WERI-Rb-1 (cell line): ENCODE measurements at places on chromosomes 6 and 20.

DNA sequence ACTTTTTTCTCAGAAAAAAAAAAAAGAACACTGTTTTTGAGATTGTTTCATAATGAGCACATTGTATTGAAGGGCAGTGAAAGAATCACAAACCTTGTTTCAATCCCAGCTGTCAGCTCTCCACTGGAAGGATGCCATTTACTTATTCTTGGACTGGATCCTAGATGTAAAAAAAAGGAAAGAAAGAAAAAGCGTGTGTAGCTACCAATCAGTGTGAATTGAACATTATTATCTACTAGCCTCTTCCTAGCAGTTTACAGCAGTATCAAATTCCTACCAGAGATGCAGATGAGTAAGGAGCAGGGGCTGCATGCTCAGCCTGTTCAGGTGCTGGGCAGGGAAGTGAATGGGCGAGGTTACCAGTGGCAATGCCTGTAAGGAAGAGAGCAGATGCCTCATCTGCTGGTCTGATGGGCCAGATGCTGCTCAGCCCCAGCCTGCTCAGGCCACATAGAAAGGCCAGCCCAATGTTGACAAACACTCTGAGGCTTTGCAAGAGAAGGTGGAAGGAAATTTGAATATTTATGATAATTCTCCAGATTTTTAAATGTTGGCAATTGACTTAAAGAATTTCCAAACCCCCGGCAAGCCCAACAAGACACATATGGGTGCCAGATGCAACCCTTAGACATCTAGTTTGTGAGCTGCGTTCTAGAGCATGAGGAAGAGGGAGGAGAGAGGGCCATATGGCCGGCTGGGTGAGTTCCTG, 189.5 kb downstream of the IBTK start:
- DNase-seq = no peak

- peak; percentile 40 for DNase-seq
Measured at GRCh38 chr6:133837801-133838349, 51.0 kb upstream of the TCF21 start.

DNA sequence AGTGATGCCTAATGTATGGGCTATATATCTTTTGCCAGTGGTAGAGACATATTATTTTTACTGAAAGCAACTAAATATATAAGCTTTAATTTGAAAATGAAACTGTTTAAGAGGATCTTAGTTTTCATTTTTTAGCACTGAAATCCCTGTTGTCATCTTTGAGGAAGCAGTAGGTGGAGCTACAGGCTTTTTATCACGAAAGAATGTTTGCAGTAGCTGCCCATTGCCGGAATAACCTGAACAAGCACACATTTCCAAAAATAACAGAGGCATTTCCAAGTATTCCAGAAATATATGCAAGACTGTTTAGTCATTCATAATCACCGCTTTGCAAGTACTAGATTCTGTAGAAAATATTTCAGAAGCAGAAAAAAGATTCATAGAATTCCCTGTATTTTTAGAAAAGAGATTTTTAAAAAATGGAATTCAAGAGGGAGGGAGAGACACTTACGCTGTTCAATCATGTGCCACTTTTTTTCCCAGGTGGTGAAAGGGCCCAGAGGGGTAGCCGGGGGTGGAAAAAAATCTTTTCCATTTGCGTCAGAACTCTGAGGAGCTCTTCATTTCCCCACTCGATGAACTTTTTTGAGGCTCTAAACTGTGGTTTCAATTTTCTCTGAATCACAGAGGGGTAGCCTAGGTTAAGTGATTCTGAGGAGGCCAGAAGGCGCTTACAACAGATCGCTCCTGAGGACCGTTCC, 142.5 kb upstream of the FERMT1 start:
- no peak for DNase-seq

- DNase-seq = no peak
Measured at GRCh38 chr6:127980996-127981395, 80.1 kb upstream of the THEMIS start.

DNA sequence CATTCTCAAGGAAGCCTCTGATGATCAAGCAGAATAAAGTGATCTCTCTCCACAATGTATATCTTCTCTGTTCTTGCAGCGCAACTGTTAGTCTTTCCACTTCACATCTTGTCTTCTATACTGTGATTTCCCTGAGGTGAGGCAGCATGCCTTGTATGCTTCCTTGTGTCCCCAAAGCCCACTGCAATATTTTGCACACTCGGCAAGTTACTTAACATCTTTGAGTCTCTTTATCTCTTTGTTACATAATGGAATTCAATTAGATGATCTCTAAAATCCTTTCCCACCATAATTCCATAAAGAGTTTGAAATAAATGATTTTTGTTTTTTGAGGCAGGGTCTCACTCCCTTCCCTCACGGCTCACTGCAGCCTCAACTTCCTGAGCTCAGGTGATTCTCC, 40.4 kb upstream of the ALDH8A1 start:
- DNase-seq = no peak

DNA sequence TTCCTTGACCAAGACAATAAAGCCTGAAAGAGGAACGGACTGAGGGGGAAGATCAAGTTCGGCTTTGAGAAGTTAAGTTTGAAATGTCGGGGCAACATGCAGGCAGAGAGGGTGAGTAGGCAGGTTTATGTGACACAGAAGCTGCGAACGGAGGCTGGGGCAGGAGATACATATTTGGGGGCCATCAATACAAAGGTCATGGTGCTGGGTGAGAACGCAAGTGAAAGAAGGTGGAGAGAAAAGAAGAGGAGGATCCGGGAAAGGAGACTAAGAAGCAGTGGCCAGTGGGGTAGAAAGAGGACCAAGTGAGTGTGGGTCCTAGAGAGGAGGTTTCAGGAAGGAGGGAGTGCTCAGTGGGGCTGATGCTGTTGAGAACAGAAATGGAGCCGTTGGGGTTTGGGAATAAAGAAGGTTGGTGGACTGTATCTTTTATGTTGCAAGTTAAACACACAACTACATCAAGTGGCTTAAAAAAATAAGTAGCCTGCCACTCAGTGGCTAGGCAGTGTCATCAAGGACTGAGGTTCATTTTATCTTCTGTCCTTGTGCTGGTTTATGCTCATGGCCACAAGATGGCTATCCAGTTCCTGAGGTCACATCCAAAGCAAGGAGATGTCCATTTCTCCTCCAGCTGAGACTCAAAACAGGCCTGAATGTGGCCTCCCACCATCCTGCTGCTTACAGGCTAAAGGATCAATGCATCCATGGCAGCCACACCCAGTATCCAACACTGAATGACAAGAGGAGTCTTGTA, 1.7 kb upstream of the BLCAP start:
- no peak for DNase-seq

DNA sequence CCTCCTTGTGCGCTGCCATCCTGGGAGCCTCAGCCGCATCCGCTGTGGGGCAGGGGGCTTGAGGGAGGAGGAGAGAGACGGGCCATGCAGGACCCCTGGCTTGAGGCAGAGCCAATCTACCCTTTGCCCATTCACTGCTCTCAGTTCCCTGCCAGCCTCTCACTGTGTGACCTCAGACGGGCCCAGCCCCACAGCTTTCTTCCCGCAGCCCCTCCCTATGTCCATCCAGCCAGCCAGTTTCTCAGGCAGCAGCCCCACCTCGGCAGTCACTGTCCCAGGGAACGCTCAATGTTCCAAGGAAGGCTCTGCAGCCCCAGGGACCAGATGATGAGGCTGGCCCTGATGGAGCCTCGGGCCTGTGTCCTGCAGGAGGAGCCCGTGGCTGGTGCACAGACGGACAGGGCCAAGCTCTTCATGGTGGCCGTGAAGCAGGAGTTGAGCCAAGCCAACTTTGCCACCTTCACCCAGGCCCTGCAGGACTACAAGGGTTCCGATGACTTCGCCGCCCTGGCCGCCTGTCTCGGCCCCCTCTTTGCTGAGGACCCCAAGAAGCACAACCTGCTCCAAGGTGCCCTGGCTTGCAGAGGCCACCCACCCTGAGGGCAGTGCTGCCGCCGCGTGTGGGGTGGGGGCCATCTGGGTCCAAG, 3.9 kb upstream of the TNFRSF6B start:
- DNase-seq = no peak

- DNase-seq = no peak
Measured at GRCh38 chr6:19892260-19892659, 55.1 kb downstream of the ID4 start.

DNA sequence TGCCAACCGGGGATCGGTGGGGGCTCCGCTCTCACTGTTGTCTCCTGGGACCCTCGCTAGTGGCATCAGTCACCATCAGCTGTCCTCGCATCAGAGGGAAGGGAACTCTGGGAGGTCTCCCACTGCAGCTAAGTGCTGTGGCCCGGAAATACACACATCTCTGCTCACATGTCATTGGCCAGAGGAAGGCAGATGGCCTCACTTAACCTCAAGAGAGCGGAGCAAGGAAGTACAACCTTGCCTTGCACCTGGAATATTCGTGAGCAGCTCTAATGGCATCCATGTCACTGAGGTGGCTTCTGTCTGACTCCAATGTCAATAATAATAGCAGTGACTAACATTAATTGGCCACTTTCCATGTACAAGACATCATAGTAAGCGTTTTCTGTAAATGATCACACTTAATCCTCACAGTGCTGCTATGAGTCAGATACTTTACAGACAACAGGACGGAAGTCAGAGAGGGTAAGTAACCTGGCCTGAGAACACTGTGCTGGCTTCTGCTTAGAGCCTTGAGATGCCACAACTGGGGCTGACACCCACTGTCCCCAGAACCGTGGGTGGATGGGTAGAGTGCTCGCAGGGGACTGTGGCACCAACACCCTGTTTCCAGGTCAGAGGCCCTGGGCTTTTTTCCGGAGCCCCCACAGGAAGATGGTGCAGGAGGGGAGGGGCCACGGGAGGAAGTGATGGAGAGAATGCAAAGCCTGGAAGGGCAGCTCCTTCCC, 6.0 kb downstream of the LHFPL5 start:
- DNase-seq = no peak

GRCh38 chr6:67352717-67353116, 1282.4 kb upstream of the ADGRB3 start:
- DNase-seq = no peak

GRCh38 chr6:151141685-151142084, 98.1 kb upstream of the AKAP12 start:
- DNase-seq = no peak

DNA sequence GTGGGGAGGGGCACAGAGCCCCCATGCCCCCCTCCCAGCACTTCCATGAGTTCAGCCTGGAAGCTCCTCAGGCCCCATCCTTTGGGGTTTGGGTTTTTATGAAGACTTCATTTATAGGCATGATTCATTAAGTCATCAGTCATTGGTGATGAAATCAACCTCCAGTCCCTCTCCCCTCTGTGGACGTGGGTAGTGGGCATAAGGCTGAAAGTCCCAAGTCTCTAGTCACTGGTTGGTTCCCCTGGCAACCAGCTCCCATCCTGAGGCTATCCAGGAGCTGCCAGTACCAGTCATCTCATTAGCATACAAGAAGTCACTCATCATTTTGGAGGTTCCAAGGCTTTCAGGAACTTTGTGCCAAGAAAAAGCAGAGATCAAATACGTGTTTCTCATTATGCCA, 9.2 kb downstream of the TGM3 start:
- DNase-seq = no peak

GRCh38 chr6:119536666-119537065, 187.1 kb upstream of the MAN1A1 start:
- no peak for DNase-seq

DNA sequence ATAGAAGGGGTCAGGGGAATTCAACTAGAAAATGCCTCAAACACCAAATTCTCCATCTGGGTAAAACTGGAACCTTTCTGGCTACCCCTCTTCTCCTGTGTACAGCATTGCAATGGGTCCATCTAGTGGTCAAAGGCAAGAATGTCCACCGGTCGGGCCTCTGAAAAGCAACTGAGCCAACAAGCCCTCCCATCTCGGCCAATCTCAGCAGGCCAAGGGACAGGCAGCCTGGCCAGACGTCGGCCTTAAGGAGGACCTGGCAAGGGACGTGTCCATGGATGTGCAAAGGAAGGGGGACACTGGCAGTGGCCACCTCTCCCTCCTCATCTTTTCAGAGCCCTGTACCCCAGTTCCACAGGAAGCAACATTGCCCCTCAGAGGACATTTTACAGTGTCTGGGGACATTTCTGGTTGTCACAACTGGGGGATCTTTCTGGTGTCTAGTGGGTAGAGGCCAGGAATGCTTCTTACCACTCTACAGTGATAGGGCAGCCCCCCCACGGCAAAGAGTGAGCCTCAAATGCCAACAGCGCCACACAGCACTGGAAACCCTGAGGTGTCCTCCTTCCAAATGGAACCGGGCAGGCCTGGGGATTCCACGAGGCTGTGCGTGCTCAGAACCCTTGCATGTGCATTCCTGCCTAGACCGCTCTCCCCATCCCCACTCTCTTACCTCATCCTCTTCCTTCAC, 99.8 kb upstream of the FOXA2 start:
- peak; percentile 52 for DNase-seq

DNA sequence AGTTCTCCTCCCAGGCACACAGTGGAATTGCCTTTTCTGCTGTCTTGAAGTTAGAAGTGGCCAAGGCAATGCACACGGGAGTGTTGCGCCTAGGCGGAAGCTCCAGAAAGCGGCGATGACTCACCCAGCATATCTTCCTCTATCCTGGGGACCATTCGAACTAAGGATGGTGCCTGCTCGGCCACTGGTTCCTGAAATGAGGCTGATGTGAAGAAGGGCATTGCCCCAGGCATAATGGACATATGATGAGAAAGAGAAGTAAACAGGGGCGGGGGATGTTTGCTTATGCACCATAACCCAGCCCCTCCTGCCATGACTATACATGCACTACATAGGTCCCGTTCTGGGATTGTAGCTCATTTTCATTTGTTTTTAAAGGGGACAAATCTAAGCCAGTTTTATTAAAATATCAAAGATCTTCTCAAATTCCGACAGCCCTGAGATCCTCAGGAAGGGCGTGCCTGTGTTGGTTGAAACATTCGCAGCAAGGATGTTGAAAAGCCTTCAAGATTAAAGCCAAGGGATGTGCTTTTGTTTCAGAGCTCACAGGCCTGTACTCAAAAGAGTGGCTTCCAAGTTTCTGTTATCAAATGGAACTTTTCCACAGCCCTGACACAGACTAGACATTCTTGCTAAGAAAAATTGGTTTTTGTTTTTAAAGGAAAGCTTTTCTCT, 218.5 kb downstream of the LY86 start:
- no peak for DNase-seq

DNA sequence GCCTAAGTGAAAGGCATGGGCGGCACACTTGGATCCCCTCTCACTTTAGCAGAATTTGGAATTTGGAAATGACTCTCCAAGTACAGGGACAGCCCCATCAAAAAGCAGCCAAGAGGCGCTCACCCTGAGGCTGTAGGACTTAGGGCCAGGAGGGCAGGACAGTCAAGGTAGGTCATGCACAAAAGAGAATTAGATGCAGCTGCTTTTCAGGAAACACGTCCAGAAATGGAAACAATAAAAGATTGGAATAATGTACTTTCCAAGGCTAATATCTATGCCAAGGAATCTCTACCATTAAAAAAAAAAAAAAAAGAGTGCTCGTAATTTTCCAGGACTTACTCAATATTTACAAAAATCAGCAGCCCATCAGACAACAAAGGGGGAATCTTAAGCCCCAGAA, 19.9 kb downstream of the PREP start:
- DNase-seq = no peak
